ENCODE measurements at places on chromosomes 2 and 18.
A peak's percentile ranks its signal among the peaks of the same experiment; 100 is the strongest.

GRCh38 chr18:3468833-3469232 lies 18.9 kb downstream of the TGIF1 start:
- no peak for DNase-seq

- no peak for DNase-seq
These were observed 86.0 kb downstream of the NRP2 start for GRCh38 chr2:205768341-205768740.

GRCh38 chr2:102072741-102073140 lies 69.8 kb upstream of the IL1R1 start:
- DNase-seq: no peak

GRCh38 chr2:23662941-23663920 lies 263.7 kb downstream of the ATAD2B start:
- DNase-seq: no peak

DNA sequence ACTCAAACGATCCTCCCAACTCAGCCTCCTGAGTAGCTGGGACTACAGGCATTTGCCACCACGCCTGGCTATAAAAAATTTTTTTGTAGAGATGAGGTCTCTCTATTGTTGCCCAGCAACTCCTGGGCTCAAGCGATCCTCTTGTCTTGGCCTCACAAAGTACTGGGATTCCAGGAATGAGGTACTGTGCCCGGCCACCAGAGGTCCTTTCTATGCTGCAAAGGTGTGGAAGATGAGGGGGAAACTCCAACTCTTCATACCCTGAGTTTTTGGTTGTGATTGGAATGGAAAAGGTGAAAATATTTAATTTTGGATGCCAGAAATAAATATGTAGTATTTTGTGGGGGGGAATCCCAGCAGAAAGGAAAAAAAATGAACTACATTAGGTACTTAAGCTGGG lies 36.0 kb downstream of the MRPL33 start:
- DNase-seq: peak; percentile 11

Data from GM12865 (cell line).